Regular cardiac myocyte (primary cell): ENCODE measurements at places on chromosomes 6 and 20. TPM values are rescaled to one million over a fixed set of nuclear protein-coding genes. Genes with fewer than 3 reads are reported as not detected.

The SLC22A3 gene
- 1.7 and 2.3 TPM in 2 replicates for total RNA-seq

The CDSN gene
- under 0.01 TPM in 1 of 2 replicates, not detected in the other for total RNA-seq

The RIMS4 gene
- total RNA-seq = not detected in 2 replicates

The ADAM33 gene
- 1.2 and 1.7 TPM in 2 replicates for total RNA-seq

The MAP3K4 gene
- total RNA-seq = 19.2 and 26.3 TPM in 2 replicates

The ZNF184 gene
- total RNA-seq = 6.9 and 7.3 TPM in 2 replicates

The FERMT1 gene
- total RNA-seq = 3.4 and 6.3 TPM in 2 replicates

The GTPBP2 gene
- 38.0 and 59.8 TPM in 2 replicates for total RNA-seq

The SPATS1 gene
- total RNA-seq = not detected in 2 replicates
